Activated effector memory CD4-positive, alpha-beta T cell treated with anti-CD3 and anti-CD28 coated beads, Interleukin-2, amount 50 U/mL, for 16 hours (primary cell): ENCODE measurements at places on chromosomes 1 and 21.

DNA sequence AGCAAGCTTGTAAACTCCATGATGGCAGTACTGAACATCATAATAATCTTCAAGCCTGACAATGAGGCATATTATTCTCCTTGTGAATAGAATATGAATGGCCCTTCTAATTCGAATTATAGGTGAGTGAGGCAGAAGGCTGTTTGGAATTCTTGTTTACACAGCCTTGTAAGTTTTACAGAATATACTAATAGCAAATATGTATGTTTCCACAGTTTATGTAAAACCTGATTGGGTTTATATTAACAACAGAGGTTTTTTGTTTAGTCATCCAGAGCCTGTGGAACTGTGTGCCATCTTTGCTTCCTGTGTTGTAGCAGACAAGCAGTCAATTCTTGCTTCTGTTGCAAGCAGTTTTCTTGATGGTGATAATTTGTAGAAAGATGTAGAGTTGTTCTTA is 8.0 kb downstream of the OSBPL9 start:
- DNase-seq = no peak

DNA sequence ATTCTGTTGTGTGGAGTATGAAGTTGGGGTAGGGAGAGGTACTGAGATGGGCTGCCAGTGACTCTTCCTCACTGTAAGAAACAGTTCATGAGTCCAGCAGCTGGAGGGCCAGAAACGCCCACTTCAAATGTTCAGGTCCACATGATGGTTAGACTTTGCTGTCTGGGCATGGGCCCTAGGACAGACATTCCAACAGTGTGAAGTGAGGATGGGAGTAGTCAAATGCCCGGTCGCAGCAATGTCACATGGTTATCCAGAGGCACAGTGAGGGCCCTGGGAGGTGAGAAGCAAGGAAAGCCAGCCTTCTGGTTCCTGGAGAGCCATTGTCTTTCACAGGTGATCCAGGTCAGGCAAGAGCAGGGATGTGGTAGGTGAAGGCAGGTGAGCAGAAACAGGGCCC is 304.4 kb downstream of the HHAT start:
- no peak for DNase-seq

DNA sequence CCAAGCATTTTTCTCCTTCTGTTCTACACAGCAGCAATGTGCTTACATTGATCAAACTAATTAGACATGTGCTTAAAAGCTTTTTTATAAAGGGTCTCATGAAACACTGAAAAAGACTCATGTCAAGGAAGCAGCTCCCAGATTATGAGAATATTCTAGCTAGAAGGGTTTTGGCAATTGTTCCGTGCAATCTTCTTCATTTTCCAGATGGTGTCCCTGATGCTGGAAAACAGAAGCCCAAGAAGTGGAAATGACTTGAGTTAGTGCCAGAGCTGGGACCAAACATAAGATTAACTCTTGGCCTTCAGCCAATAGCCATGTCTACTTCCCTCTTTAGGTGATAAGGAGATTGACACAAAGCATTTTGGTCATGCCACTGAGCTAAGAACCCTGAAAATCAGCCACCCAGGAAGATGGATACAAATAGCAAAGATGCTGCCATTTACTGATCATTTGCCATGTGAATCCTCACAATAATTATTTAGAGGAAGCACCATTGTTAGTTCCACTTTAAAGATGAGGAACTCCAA is 110.8 kb downstream of the MATN1 start:
- DNase-seq = no peak

DNA sequence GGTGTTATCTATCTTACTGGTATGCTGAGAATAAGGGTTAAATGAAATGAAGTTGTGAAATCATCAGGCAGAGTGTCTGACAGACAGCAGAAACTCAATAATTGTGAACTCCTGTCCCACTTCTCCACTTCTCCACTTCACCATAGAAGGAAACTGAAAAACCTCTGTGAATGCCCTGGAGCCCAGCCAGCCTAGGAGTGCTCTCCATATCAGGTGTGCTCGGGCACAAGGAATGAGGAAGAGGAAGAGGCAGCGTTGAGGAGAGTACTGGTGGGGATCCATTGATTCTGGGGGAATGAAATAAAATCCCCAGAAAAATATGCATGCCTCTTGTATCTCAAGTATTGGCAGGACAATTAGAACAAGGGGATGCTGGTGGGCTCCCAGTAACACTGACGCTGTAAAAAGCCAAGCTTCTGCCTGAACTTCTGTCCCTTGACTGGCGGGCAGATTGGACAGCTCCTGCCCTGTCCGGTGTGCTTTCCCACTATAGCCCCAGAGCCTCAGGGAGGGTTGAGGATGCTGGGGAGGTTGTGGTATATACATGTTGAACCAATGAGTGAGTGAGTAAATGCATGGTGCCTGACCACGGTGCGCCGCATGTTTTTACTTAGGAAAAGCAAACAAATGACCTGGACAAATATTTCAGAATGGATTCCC is 47.7 kb downstream of the NMNAT2 start:
- no peak for DNase-seq
